ENCODE measurements at places on chromosomes 5 and 9.

DNA sequence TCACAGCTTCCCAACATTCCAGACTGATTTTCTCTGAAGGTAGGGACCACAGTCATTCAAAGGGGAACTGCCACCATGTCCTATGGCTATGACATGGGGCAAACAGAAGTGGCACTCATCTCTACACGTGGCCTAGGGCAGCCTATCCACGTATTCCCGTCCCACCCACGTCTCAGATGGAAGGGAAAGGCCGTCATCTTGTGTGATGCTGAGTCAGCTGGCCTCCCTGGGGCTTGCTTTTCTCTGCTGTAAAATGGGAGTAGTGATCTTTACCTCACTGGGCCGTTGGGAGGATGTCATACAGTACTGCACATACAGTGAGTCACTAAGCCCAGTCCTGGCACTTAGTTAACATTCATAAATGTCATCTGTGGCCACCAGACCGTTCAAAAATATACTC is 72.3 kb downstream of the RAPGEF1 start:
- no peak for DNase-seq

- no peak for DNase-seq
Measured at GRCh38 chr5:31449174-31449573, 82.7 kb downstream of the DROSHA start.

DNA sequence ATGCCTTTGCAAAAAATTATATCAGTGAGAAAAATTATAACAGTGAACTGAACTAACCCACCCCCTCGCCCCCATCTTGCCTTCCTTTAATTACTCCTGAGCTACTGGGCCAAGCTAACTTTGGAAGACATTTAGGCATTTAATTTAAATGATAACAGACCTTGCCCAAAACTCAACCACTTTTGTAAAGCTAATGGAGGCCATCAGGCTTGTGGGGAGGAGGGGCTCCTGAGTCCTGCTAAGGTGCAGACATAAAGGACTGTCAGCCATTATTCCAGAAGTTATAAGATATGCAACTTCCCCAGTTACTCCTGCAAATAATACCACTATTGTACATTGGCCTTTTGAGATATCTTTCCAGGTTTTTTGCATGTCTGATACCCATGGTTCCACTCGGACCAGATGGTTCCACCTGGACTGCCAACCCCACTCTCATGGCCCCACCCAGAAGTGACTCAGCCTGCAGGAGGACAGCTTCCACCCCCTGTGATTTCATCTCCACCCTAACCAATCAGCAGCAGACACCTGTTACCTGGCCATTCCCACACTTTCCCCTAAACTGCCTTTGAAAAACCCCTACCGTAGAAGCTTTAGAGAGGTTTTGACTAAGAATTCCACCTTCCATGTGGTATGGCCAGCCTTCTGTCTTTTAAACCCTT is 805.4 kb upstream of the CDH6 start:
- DNase-seq: no peak

- DNase-seq: no peak
Measured at GRCh38 chr9:133456409-133456808, 3.4 kb upstream of the CACFD1 start.

- DNase-seq: no peak
Measured at GRCh38 chr9:125650271-125650737, 56.7 kb downstream of the MAPKAP1 start.
